Stimulated activated CD4-positive, alpha-beta T cell treated with anti-CD3 and anti-CD28 coated beads, TNF-alpha, amount 100 ng/mL, for 1 hour (primary cell): ENCODE measurements at places on chromosomes 12 and 14.

DNA sequence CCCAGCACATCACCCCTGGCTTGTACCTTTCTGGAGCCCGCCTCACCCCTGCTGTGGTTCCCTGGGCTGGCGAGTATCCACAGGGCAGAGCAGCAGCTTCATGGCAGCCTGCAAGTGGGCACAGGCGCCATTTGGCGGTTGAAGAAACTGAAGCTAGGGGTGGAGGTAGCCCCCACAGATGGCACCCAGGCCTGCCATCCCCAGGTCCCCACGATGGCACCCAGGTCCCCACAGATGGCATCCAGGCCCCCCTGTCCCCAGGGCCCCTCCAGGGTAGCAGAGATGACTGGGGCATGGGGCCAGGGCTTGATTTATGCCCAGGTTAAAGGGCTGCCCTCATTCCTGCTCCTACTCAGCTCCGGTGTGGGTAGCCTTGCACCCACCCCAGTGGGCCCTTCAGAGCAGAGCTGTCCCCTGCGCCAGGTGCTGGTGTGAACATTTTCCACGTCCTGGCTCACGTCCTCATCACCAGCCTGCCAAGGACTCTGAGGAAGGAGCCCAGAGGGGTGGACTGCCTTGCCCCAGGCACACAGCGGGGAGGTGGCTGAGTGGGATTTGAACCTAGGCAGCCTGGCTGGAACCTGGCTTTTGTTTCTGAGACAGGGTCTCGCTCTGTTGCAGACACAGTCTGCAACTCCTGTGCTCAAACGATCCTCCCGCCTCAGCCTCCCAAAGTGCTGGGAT is 8.7 kb downstream of the MMP17 start:
- no peak for DNase-seq

GRCh38 chr14:61217516-61217915 is 63.6 kb downstream of the TMEM30B start:
- no peak for DNase-seq

- no peak for DNase-seq
These were observed 20.0 kb upstream of the ITGA5 start for GRCh38 chr12:54439096-54439495.

DNA sequence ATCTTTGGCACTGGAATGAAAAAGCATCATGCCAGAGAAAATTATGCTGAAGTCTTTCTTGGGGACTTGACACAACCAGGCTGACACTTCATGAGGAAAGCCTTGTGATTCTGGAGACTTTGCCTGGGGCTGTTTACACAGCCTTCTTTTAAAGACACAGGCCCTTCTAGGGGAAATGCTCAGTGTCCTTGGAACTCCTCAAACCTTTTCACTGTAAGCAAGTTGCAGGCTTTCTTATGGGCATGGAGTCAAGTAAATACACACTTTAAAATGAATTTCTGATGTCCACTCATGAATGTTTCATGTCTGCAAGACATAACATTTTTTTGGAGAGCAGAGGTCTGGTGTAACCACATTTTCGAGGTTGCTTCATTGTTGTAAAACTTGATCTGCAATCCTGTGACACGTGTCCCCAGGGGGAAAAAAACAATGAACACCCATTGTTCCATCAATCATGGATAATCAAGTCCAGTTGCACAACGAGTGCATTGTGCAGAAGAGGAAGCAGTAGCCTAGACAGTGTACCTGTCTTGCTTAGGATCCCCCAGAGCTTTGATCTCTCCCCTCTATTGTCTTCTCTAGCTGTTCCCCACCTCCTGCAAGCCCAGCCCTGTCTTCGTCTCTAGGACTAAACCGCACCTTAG is 155.1 kb upstream of the PRICKLE1 start:
- no peak for DNase-seq

DNA sequence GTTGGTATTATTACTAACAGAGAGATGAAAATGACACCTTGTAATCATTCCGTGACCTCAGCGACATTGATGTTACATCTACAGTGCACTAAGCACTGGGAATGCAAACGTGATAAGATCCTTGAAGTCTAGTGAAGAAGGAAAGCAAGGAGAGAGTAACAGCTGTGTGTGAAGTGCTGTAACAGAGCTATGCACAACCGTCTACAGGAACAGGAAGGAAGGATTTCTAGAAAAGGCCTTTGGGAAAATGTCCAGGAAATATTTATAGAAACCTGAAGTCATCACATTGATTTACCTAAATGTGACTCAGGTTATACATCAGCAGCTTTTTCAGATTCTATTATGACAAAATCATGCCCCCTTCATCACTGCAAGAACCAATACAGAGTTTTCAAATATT is 304.2 kb upstream of the AMIGO2 start:
- DNase-seq: no peak

- DNase-seq: no peak
These were observed 31.1 kb downstream of the SSH1 start for GRCh38 chr12:108826101-108826806.

- no peak for DNase-seq
These were observed 42.2 kb downstream of the CDKL1 start for GRCh38 chr14:50354527-50354926.

GRCh38 chr14:90968025-90968424 is 92.4 kb downstream of the RPS6KA5 start:
- no peak for DNase-seq

DNA sequence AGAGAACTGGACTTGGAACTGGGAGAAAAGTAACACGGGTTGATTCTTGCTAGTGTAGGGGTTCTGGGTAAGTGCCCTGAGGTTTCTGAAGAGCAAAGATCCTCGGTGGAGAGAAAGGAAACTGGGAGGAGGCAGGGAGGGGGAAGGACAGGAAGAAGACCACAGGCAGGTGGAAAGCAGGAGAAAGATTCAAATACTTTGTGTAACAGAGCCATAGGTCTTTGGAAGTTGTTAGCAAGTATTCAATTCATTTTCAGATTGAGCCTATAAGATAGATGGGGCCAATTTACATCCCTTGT is 1.3 kb downstream of the PNP start:
- no peak for DNase-seq

GRCh38 chr12:65279369-65280112 is 1.1 kb downstream of the MSRB3 start:
- no peak for DNase-seq

DNA sequence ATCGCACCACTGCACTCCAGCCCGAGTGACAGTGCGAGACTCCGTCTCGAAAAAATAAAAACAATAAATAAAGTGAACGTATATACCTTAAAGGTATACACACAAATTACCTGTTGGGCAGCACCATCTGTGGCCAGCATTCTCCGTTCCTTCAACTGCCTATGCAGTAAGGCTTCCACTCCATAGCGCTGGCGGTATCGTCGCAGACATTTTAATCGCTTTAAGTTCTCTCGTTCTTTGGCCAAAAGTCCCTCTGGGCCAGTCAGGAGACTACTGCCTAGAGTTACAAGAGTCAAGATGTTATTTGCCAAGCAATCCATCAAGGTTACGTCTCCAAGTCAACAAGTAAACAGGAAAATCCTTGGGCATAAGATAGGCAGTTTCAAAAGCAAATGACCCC is 13.0 kb downstream of the KANSL2 start:
- no peak for DNase-seq

DNA sequence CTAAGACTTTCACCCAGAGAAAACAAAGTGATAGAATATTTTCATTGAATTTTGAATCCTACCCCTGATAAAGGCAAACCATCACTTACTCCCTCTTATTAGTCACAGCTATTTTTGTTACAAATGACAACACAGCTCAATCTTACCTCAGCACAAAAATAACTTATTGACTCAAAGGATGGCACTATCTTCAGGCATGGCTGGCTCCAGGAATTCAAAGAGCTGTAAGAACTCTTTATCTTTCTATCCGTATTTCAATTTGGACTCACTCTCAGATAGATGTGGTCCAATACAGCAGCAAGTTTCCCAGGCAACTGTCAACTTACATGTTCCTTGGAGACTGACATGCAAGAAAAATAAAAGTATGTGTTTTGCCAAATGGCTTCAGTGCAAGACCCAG is 709.4 kb upstream of the MDGA2 start:
- DNase-seq: no peak

GRCh38 chr14:103206023-103206481 is 82.8 kb downstream of the TNFAIP2 start:
- no peak for DNase-seq

GRCh38 chr12:26406813-26407212 is 211.4 kb downstream of the SSPN start:
- DNase-seq: no peak
